ENCODE measurements at places on chromosomes 12 and 14. TPM values are rescaled to one million over a fixed set of nuclear protein-coding genes. Genes with fewer than 3 reads are reported as not detected.

GRCh38 chr14:93090826-93091555 lies 24.7 kb downstream of the ITPK1 start:
- DNase-seq = no peak

Gene LRTM2
- total RNA-seq = not detected

Gene IGF1
- 6.0 TPM for total RNA-seq

Gene MORN3
- 0.67 TPM for total RNA-seq
